ENCODE measurements at places on chromosomes 16 and 17. TPM values are rescaled to one million over a fixed set of nuclear protein-coding genes. Genes with fewer than 3 reads are reported as not detected.

The MPRIP gene
- total RNA-seq = 104 TPM

The EXOC3L1 gene
- total RNA-seq = 0.26 TPM

The TMED6 gene
- not detected for total RNA-seq

The CASKIN1 gene
- total RNA-seq = 0.17 TPM

DNA sequence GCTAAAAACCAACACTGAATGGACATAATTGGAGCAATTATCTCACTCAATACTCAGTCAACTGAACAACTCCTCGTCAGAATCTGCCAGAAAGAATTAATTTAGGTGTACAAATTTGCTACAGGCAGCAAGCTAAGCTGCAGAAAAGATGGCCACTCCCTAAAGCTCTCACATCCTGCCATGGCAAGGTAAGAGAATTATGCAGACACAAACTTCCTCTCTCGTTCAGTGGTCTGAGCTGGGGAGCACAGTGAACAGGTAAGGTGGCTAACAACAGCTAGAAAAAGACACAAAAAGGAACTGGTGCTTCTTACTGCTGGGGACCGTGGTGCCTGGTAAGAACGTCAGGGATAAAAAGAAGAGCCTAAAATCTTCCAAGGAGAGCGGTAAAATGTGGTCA is 74.9 kb upstream of the BCAR1 start:
- H3K27ac ChIP-seq = no peak overlapping the region
- peaks cover 7% of the 10 kb centered on the region for H3K4me1 ChIP-seq
- no peaks in the 10 kb centered on the region for H3K36me3 ChIP-seq
- DNase-seq = no peak

The KRT38 gene
- not detected for total RNA-seq

- DNase-seq = no peak
- H3K27me3 ChIP-seq = no peaks in the 10 kb centered on the region
- H3K4me1 ChIP-seq = no peaks in the 10 kb centered on the region
- H3K27ac ChIP-seq = no peak overlapping the region
- no peak overlapping the region for H3K4me3 ChIP-seq
- H3K36me3 ChIP-seq = no peaks in the 10 kb centered on the region
These were observed 135.7 kb upstream of the NLRP1 start for GRCh38 chr17:5719976-5720375.

- H3K4me1 ChIP-seq = no peaks in the 10 kb centered on the region
- H3K27me3 ChIP-seq = peaks cover 5% of the 10 kb centered on the region
- H3K36me3 ChIP-seq = no peaks in the 10 kb centered on the region
- DNase-seq = no peak
These were observed 10.3 kb upstream of the CCL22 start for GRCh38 chr16:57348327-57348726.

GRCh38 chr17:30104575-30105339 is 11.9 kb upstream of the NSRP1 start:
- H3K4me3 ChIP-seq = peak overlapping the region; percentile 81
- peak overlapping the region; percentile 70 for H3K27ac ChIP-seq
- peaks cover 2% of the 10 kb centered on the region for H3K4me1 ChIP-seq
- H3K27me3 ChIP-seq = peaks cover 4% of the 10 kb centered on the region
- peak; percentile 68 for DNase-seq

GRCh38 chr16:58685084-58685449 is 497 bp upstream of the SLC38A7 start:
- peaks cover 2% of the 10 kb centered on the region for H3K36me3 ChIP-seq
- DNase-seq = no peak
- H3K27me3 ChIP-seq = no peaks in the 10 kb centered on the region
- H3K27ac ChIP-seq = no peak overlapping the region
- H3K4me3 ChIP-seq = no peak overlapping the region

DNA sequence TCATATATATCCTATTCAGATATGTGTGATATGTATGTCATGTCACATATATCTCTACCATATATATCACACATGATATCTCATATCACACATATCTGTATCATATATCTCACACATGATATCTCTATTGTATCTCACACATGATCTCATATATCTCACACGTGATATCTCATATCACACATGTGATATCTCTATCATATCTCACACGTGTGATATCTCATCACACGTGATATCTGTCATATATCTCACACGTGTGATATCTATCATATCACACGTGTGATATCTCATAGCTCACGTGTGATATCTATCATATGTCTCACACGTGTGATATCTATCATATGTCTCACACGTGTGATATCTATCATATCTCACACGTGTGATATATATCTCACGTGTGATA is 240.7 kb downstream of the MAP2K4 start:
- no peak for DNase-seq
- no peaks in the 10 kb centered on the region for H3K27me3 ChIP-seq
- no peak overlapping the region for H3K27ac ChIP-seq
- H3K4me3 ChIP-seq = no peak overlapping the region

DNA sequence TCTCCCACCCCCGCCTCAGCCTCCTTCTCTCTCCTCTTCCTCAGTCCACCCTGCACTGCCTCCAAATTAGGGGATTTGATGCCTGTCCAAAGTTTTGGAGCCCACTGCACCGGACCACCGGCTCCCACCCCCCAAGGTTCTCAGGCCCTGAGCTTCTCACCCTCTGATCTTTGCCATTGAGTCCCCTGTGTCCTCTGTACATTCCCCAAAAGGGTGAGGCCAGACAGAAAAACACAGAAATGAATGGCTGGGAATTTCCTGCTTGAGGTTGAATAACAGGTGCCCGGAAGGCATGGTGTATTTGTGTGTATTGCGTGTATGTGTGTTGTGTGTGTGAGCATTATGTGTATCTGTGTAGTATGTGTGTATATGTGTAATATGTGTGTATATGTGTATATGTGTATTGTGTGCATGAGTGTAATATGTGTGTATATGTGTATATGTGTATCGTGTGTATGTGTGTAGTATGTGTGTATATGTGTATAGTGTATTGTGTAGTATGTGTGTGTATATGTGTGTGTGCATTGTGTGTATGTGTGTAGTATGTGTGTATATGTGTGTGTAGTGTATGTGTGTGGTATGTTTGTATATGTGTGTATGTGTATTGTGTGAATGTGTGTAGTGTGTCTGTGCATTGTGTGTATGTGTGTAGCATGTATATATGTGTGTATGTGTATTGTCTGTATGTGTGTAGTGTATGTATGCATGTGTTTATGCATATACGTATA is 16.0 kb upstream of the CCL17 start:
- H3K27ac ChIP-seq = no peak overlapping the region
- H3K4me3 ChIP-seq = no peak overlapping the region
- H3K4me1 ChIP-seq = no peaks in the 10 kb centered on the region
- no peak for DNase-seq
- no peaks in the 10 kb centered on the region for H3K36me3 ChIP-seq
- H3K27me3 ChIP-seq = peaks cover 4% of the 10 kb centered on the region

DNA sequence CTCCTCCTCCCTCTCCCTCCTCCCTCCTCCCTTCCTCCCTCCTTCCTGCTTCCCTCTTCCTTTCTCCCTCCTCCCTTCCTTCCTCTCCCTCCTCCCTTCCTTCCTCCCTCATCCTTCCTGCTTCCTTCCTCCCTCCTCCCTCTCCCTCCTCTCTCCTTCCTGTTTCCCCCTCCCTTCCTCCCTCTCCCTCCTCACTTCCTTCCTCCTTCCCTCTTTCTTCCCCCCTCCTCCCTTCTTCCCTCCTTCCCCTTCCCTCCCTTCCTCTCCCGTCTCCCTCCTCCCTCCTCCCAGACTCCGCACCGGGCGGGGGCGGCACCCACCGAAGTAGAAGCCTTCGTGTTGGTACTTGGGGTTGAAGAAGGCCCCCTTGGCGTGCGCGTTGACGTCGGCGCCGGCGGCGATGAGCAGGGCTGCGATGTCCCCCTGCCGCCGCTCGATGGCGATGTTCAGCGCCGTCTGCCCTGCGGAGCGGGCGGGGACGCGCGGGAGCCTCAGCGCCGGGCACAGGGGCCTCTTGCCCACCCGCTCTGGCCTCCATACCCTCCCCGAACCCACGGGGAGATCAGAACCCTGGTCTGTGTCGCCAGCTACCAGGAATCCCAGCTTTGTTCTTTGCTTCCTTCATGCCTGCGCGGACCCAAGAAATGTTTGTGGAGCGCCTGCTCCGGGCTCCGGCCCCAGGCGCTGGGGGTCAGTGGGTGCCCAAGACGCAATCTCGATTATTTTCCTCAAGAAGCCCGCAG is 22.2 kb downstream of the TRPV3 start:
- H3K4me1 ChIP-seq = no peaks in the 10 kb centered on the region
- DNase-seq = peak; percentile 81
- peak overlapping the region; percentile 55 for H3K4me3 ChIP-seq

- no peak overlapping the region for H3K27ac ChIP-seq
- H3K36me3 ChIP-seq = no peaks in the 10 kb centered on the region
- no peaks in the 10 kb centered on the region for H3K4me1 ChIP-seq
- no peaks in the 10 kb centered on the region for H3K27me3 ChIP-seq
- DNase-seq = no peak
- no peak overlapping the region for H3K4me3 ChIP-seq
These were observed 217.8 kb downstream of the CHD9NB start for GRCh38 chr16:52834736-52835465.

DNA sequence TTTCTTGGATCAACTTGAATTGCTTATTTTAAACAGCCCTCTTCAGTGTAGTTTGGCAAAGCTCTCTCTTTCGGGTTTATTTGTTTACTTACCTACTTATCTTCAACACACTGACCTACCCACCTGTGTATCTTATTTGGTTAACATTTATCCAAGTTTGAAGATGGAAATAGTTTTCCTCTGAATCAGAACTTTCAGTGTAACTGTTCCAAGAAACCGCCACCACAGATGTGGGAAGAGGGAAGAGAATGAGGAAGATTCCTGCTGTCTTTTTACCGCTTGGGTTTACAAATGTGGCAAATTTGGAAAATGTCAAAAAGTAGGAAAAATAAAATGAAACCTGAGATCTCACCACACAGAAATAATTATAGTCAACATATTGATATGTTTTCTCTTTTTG is 115.8 kb downstream of the MSI2 start:
- H3K4me1 ChIP-seq = no peaks in the 10 kb centered on the region
- H3K4me3 ChIP-seq = no peak overlapping the region
- H3K36me3 ChIP-seq = no peaks in the 10 kb centered on the region
- DNase-seq = peak; percentile 52
- H3K27me3 ChIP-seq = no peaks in the 10 kb centered on the region
- H3K27ac ChIP-seq = no peak overlapping the region

The TBC1D28 gene
- not detected for total RNA-seq

The NRN1L gene
- total RNA-seq = 0.17 TPM

The PRRT2 gene
- total RNA-seq = 2.1 TPM

The OTOA gene
- not detected for total RNA-seq

DNA sequence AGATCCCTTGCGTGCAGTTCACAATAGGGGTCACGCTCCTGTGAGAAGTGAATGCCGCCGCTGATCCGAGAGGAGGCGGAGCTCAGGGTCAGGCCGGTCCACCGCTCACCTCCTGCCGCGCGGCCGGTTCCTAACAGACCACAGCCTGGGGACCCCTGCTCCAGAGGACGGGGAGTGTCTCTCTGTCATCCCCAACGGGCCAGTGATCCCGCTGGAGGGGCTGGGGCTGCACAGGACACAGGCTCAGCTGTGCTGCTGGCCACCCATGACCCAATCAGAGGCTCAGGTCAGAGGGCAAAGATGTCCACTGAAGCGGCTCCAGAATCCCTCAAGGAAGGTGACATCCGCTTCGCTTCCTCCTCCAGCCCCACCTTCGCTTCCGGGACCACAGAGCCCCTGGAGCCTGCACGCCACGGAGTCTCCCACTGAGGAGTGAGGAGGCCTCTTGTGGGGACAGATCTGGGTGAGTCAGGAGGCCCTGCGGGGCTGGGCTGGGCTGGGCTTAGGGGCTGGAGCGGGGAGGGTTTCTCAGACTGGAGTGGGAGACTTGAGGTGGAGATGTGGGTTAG is 115.4 kb downstream of the METRNL start:
- no peaks in the 10 kb centered on the region for H3K27me3 ChIP-seq
- H3K4me3 ChIP-seq = no peak overlapping the region
- H3K4me1 ChIP-seq = peaks cover 14% of the 10 kb centered on the region
- H3K27ac ChIP-seq = no peak overlapping the region

The DPEP2 gene
- not detected for total RNA-seq
